NCI-H2029 (cell line): ENCODE measurements at places on chromosomes 7 and 10.
A peak's percentile ranks its signal among the peaks of the same experiment; 100 is the strongest.

DNA sequence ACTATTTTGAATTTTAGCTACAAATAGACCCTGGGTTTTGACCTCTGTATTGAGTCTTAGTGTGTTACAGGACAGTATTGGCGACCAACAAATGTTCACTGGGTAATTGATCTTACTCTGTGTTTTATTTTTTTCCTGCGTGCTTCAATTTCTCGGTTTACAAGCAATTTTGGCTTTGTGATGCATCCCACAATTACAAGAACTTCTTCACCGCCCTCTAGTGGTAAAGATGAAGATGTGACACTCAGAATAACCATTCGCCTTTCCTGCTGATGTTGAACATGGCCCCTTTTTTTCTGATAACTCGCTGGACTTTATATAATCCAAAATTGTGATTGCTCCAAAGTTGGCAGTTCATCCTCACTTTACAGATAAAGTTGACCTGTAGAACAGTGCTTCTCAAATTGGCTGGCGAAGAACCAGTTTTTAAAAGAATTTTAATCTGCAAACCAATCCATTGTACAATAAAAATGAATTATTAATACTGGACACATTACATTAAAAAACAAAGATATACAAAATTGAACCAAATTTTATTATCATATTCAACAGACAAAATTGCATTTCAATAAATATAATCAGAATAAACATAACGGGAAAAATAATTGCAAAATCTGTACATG lies 20.2 kb upstream of the SMC3 start:
- DNase-seq = peak; percentile 19

DNA sequence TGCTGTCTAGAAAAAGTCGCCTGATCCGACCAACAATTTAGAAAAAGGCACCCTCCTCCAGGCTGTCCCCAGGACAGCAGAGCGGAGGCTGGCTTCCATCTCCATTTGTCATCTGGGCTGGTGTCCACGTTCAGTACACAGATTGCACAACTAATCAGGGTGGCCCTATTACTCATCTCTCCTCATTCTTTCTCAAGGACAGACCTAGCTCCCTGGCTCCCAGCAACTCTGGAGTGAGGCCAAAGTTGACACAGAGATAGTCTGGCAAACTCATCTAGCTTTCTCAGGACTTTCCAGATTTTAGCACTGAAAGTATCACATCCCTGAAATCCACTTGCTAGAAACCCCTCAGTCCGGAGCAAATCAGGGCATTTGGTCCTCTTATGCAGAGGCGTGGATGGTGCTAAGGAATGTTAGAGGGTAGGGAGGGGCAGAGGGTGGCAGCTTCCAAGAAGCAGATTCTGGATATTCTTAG lies 75.1 kb downstream of the DNAH11 start:
- DNase-seq = no peak

- DNase-seq = no peak
These were observed 407.1 kb upstream of the PFKP start for GRCh38 chr10:2660276-2660675.

GRCh38 chr10:96038476-96039387 lies 4.7 kb upstream of the CCNJ start:
- no peak for DNase-seq

GRCh38 chr7:155785536-155785935 lies 26.7 kb downstream of the SHH start:
- no peak for DNase-seq

DNA sequence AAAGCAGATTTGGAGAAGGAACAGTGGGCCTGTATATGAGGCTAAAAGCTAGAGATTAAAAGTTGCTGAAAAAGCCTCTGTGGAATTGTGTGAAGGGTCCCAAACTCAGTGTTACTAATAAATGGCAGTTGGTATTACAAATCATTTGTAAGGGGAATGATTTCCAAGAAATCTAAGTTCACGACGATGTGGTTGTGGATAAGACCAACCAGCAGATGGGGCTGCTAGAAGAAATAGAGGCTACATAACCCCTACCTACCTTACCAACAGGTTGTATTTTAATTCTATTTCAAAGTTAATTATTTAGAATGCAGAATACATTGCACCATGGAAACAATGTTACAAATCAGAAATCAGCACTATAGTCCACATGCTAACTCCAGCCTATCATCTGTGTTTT lies 377.1 kb downstream of the HPSE2 start:
- no peak for DNase-seq

- no peak for DNase-seq
These were observed 138.5 kb downstream of the SEMA3A start for GRCh38 chr7:84055904-84056605.

DNA sequence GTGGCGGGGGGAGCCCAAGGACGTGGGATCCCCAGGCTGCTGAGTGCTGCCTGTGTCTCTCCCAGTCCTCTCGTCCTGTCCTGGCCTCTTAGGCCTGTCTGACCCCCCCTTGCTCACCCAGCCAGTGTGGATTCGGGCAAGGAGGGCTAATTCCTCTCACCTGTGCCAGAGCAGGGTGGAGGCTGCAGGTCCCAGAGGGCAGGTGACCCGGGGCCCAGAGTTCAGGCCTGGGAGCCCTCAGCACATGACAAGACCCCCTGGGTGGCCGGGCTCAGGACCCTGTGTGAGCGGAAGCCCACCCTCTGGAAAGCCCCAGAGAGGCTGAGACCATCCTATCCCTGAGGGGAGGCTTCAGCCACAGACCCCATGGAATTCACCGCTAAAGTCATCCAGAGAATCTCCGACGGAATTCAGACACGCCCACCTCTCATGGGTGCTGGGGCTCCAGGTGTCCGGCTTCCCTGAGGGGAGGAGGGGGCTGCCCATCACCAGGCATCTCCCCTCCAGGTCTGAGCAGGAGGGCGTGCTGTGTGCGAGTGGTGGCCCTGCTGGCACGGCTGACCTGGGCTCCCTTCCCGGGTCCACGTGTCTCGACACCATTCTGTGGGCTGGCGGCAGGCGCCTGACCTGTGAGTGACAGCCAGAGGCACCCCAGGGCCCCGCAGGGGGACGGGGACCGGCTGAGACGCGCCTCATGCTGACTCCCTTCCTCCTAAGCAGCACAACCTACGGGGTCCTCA lies 5.0 kb downstream of the KNDC1 start:
- no peak for DNase-seq

DNA sequence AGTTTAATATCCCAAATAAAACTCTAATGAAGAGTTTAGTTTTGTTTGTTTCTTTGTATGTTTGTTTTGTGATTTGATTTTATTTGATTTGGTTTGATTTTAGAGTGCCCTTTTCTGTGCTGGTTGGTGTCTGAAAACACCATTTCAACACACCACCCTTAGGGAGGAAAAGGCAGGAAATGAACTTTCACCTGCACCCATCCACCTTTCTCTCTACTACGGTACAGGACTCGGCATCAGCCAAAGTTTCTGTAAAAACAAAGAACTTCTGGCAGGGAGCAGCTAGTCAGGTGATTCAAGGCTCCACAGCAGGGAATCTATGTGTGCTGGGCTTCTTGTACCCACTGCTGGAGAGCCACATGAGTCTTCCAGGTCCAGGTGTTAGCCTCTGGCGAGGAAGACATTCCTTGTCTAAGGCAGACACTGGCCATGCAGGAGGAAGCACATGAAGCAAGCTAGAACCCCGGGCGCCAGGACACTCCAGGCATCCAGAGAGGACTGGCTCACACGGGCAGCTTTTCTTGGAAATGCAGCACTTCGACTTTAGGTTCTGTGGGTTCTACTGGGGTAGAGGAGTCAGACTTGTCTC lies 22.1 kb upstream of the STK17A start:
- no peak for DNase-seq

- no peak for DNase-seq
These were observed 79.2 kb downstream of the EPDR1 start for GRCh38 chr7:37999673-38000072.
